ENCODE measurements at places on chromosomes 11 and 22. TPM values are rescaled to one million over a fixed set of nuclear protein-coding genes. Genes with fewer than 3 reads are reported as not detected.

Gene WNT11
- not detected for total RNA-seq

Gene DDIAS
- 16.9 TPM for total RNA-seq

Gene POU2AF2
- total RNA-seq, result not detected

Gene MS4A2
- total RNA-seq, result not detected

Gene MMP7
- not detected for total RNA-seq

Gene SYT7
- total RNA-seq, result not detected

Gene RNASEH2C
- 72.5 TPM for total RNA-seq

Gene APOC3
- not detected for total RNA-seq

Gene CLCF1
- 0.09 TPM for total RNA-seq

Gene PIWIL4
- total RNA-seq, result 0.37 TPM

Gene DBX1
- total RNA-seq, result not detected

Gene UBE2L6
- total RNA-seq, result 252 TPM

Gene NEFH
- 2.7 TPM for total RNA-seq

Gene CBY1
- 11.6 TPM for total RNA-seq

Gene OR52B6
- not detected for total RNA-seq

Gene BAIAP2L2
- total RNA-seq, result 0.71 TPM

Gene ADAMTS8
- not detected for total RNA-seq

Gene SCGB1C1
- not detected for total RNA-seq

Gene CADM1
- total RNA-seq, result 0.91 TPM

Gene OR8D4
- total RNA-seq, result not detected

Gene OR10G6
- total RNA-seq, result not detected

Gene MPZL3
- 45.9 TPM for total RNA-seq

Gene TTC36
- total RNA-seq, result 0.59 TPM
